ENCODE measurements at places on chromosomes 3 and 15.

GRCh38 chr15:23851921-23852320 is 164.8 kb upstream of the NDN start:
- no peak for DNase-seq

GRCh38 chr15:80926126-80926525 is 63.5 kb downstream of the MESD start:
- no peak for DNase-seq

DNA sequence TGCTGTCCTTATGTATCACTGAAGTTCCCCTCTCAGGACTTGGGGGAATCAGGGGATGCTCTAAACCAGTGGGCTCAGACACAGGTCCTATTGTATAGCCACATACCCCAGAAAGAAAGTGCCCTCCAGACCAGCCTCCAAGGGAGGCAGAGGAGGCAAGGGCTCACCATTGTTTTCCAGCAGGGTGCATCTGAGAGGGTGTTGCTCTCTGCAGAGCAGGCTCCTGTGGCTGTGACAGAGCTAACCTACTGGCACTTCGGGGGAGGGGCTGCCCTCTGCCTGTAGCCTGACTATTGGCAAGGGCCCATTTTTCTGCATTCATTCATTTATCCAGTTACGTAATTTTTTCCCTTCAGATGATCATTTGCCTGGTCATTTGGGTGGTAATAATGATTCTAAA is 39.9 kb downstream of the EEFSEC start:
- no peak for DNase-seq

GRCh38 chr15:50227076-50227475 is 38.5 kb downstream of the HDC start:
- no peak for DNase-seq
